NCI-H187 (cell line): ENCODE measurements at places on chromosomes 5 and 9.
A peak's percentile ranks its signal among the peaks of the same experiment; 100 is the strongest.

DNA sequence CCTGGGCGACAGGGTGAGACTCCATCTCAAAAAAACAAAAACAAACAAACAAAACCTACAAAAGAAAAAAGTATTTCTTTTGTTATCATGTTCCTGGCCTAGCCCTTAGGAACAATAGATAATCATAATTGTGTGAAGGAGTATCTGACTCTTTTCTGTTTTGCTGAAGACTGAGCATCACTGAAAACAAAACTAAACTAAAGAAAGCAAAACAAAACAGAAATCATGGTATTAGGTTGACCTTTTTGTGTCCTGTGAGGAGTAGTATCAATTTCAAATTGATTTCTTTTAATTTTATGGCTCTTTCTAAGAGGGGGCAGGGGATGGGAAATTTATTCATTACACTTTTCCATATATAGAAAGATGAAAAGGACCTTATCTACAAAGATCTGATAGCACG, 246.0 kb downstream of the YTHDC2 start:
- no peak for DNase-seq

GRCh38 chr5:173909199-173909598, 21.1 kb downstream of the CPEB4 start:
- no peak for DNase-seq

- peak; percentile 14 for DNase-seq
Measured at GRCh38 chr9:7210854-7211637, 453.3 kb downstream of the KDM4C start.

DNA sequence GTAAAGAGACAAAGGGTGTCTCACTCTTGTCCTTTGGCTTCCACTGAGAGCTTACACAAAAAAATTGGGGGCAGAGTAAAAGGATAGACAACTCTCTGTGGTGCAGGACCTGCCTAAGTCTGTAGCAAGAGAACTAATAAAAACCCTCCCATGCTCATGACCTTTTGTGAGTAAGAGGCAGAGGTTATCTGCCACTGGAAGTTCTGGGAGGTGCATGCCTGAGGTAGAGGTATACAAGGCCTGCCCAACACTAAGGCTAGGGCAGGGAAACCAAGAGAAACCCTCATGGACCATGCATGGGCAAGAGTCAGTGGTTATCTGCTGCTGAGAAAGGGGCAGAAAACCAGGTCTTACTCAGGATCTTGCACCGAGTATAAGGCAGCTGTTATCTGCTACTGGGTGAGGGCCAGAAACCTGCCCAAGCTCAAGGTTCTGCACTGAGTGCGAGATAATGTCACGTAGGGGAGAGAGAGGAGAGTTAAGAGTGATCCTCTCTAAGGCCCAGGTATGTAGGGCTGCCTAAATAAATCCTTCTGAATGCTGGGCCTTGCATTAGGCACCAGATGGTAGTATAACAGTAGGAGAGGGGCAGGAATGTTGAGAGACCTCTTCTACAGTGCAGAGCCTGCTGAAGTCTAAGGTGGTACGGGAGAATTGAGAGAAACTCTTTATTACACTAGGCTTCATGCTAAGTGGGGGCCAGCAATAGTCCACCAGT, 143.4 kb downstream of the MACROH2A1 start:
- no peak for DNase-seq

DNA sequence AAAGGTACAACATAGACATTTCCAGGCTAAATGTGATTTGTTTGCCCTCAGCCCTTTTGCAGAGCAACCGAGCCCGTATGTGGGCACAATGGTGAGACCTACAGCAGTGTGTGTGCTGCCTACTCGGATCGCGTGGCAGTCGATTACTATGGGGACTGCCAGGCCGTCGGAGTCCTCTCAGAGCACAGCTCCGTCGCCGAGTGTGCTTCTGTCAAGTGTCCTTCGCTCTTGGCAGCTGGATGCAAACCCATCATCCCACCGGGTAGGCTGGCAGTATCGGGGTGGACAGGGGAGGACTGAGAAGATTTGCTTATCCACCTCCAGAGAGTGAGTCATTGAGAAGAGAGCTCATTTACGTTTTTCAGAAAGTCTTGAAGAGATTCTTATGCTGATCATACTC, 17.8 kb upstream of the GLIPR2 start:
- DNase-seq = peak; percentile 2

- DNase-seq = no peak
Measured at GRCh38 chr9:129544761-129545160, 76.1 kb downstream of the C9orf50 start.

DNA sequence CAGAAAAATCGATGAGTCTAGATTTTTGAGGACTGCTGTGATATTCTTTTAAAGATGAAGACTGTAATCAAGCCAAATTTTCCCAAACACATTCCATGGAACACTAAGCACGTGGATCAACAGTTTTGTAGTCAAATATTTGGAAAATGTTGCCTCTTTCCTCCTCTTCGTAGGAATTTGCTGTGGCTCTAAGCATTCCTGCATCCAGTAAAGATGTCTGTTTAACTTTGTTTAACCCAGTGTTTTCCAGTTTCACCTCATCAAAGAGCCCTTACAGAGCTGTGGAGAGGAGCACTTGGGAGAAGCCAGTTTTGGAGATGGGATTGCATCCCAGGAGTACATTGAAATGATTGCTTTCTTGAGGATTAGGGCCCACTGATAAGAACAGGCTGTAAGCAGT, 58.9 kb downstream of the INSYN2B start:
- DNase-seq = no peak

DNA sequence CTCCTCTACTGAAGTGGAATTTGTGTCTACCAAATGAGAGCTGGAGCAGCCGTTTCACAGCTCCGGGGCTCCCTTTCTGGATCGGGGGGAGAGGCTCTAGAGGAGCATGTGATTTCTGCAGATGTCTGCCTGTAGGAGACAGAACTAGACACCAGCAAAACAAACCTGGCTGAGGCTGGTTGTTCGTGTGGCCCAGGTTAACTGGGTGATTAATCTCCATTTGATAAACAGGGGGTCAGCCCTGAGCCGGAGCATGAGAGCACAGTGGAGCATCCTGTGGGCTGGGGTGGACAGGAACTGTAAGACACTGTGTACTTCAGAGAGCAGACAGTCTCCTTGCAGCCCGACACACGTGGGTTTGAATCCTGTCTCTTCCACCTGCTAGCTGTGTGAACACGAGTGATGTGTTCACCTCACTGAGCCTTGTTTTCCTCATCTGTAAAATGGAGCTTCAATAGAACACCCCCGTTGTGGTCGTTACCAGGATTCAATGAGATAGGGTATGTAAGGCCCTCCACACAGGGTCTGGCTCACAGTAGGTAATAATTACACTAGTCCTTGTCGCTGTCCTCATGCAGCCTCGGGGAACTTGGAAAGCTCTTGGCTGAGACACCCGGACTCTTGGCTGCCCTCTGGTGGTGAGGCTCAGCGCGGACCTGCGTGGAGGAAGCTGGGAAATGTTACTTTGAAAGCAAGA, 12.9 kb downstream of the CXCL14 start:
- no peak for DNase-seq

GRCh38 chr5:154565123-154565522, 87.1 kb upstream of the HAND1 start:
- DNase-seq = no peak

- no peak for DNase-seq
Measured at GRCh38 chr9:95551406-95551805, 34.6 kb upstream of the PTCH1 start.

GRCh38 chr5:104412649-104413240, 850.2 kb upstream of the NUDT12 start:
- no peak for DNase-seq
